ENCODE measurements at places on chromosomes 2 and 18.

DNA sequence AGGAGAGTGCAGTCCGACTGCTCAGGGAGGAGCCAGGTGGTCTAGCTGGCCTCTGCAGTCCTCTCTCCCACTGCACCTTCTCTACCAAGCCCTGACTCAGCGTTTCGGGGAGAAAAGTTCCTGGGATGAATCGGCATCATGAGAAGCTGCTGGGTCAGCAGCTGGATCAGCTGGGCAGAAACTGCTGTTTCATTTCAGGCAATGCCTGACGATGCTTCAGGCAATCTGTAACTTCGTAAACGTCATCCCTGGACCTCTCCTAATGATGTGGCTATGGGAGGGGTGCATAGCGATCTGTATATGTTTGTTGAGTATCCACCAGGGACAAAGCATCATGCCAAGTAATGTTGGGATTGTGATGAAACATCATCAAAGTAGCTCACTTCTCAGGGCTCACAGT is 20.7 kb downstream of the LIPG start:
- DNase-seq: no peak

- DNase-seq: peak; percentile 30
Measured at GRCh38 chr2:174020926-174021662, 55.9 kb upstream of the SP3 start.

DNA sequence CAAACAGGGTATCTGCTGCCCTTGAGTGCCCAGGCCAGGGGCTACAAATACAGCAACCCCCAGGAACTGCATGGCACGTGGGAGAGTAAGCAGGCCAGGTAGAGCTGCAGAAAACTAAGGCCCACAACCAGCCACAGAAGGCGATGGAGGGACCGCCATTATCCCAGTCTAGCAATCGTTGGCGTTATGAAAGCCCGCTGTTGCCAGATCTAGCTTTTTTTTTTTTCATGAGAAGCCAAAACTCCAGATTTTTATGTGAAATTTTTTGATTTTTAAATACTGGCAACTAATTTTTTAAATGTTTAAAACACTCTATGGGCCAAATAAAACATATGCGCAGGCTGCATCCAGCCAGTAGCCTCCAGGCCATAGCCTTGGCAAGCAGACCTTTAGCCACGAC is 59.8 kb downstream of the DNMT3A start:
- DNase-seq: no peak

DNA sequence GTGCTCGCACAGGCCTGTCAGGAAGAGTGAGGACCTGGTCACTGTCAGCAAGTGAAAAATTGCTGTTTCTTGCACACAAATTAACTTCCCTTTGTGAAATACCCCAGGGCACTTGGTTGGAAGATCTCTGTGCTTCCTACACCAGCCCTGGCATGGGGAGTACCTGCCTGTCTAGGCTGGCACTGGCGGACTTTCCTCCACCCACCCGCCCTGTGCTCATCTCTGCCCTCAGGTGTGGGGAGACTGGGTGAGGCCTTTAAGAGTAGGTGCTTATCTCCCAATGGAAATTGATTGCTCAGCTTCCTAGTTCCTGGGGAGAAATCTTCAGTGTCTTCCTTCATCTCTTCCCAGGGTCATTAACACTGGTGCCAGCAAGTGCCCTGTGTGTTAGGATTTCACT is 42.1 kb downstream of the IMPA2 start:
- no peak for DNase-seq

- DNase-seq: no peak
Measured at GRCh38 chr2:11866358-11867335, 120.2 kb downstream of the LPIN1 start.

GRCh38 chr2:10784719-10785118 is 27.9 kb downstream of the PDIA6 start:
- DNase-seq: no peak

DNA sequence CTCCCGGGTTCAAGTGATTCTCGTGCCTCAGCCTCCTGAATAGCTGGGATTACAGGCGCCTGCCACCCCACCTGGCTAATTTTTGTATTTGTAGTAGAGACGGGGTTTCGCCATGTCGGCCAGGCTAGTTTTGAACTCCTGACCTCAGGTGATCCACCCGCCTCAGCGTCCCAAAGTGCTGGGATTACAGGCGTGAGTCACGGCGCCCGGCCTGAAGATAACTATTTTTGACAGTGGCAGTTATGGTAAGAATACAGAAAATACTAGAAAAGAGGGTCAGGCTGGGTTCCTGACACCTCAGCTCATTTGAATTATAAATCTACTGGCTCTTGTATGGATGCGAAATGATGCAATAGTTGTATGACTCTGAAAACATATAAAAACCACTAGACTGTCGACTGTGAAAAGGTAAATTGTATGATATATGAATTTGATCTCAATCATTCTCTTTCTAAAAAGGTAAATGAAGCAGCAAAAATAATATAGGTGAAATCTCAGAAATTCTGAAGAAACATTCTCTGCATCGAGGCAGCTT is 11.1 kb upstream of the DGKD start:
- no peak for DNase-seq

DNA sequence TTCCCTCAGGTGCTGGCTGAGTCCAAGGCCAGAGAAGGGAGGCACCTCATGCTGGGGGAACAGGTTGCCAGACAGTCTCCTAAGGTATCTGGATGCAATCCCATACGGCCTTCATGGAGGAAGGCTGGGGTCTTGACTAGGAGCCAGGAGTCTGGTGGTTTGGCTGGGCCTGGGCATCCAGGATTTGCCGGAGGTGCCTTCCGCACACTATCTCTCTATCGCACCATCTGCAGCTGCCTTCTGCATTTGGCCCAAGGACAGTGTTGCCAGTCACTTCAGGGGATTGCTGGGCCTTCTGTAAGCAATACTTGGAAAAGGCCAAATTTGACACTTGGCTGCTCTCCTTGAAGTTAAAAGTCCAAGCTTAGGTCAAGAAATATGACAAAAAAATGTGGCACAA is 327.2 kb downstream of the EN1 start:
- no peak for DNase-seq

- no peak for DNase-seq
Measured at GRCh38 chr2:52976143-52976949, 791.3 kb upstream of the CHAC2 start.

DNA sequence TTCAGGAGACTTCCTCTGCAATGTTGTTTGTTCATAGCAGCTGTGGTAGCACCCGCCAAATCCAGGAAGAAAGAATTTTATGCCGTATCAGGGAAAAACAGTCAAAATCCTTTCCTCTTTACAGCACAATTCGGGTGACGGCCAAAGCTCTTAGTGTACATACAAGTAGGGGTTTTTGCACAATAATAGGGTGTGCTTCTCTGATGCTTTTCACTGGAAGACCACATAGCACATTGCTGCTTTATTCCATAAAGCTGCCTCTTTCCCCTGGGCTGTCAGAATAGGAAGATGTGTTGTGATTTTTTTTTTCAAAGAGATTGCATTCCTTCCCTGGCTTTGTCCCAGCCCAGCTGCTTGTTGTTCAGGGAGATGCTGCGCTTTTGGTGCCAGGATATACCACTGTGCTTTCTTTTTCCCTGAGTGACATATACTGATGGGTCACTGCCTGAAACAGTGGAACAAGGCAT is 27.2 kb upstream of the LANCL1 start:
- DNase-seq: no peak

DNA sequence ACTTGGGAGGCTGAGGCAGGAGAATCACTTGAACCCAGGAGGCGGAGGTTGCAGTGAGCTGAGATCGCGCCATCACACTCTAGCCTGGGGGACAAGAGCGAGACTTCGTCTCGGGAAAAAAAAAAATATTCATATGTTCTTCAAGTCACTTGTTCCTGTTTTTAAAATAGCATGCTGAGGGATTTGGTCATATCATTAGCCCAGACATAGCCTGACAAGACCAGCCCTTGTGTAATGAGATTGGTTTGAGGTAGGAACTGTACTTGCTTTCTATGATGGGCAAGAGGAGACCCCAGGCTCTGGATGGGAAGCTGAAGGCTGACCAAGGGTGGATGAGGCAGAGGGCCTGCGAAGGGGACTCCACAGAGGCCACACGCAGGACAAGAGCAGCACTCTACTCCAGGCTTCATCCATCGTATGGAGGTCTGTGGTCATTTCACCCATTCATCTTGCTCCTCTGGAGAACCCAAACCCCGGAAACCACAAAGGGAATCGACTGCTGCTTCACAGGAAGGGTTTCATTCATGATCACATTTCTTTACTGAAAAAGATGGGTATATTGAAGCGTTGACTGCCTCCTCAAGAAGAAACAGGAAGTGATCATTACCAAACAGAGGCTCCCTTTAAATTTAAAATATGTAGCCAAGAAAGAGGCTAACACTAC is 87.1 kb upstream of the ZNF397 start:
- DNase-seq: no peak

GRCh38 chr2:124920448-124920847 is 895.4 kb downstream of the CNTNAP5 start:
- DNase-seq: no peak

- no peak for DNase-seq
Measured at GRCh38 chr2:85666435-85667316, 1.3 kb downstream of the SFTPB start.

- no peak for DNase-seq
Measured at GRCh38 chr2:150413366-150413765, 74.1 kb downstream of the RND3 start.

DNA sequence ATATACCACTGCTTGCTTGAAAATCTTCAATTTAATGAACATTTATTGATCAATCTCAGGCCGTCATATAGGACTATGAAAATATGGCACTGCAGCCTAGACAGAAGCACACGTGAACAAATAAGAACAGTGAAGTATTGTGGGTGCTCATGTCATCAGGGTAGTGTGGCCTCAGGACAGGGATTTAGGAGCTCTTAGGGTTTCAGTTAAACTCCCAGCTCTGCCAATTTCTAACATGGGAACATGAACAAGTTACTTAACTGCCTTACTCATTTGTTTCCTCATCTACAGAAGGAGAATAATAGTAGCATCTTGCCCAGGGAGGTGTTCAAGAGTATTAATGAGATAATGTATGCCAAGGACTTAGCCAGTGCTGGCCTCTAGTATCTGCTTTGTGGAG is 146.0 kb upstream of the MAP3K20 start:
- DNase-seq: no peak

DNA sequence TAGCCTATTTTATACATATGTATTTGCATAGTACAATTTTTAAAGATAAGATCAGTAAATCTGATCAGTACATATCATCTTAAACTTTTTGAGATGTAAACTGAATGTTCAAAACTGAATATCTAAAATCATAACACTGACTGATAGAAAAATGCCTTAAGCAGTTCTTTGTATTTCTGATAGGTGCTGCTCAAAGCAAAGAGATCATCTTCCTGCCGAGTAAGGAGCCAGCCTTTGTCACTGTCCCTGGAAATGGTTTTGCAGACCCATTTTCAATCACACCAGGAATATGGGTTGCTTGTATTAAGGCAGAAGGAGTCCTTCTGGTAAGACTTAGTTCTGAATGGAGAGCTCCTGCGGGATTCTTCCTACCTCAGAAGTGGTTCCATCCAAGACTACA is 135.0 kb downstream of the LAMA3 start:
- peak; percentile 34 for DNase-seq

DNA sequence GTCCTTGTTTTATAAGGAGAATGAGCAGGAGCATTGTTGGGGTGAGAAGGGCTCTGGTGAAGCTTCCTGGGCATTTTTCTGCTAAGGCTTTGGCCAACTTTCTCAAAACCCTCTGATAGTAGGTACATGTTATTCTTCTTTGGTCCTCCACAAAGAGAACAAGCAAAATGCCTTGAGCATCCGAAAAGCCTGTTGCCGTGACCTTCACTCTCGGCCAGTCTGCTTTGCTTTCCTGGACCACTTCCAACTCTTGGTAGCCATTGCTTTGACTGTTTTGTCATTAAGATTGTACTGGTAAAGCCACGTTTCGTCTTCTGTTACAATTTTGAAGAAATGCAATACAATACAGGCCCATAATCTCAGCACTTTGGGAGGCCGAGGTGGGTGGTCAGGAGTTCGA is 27.4 kb upstream of the ALLC start:
- no peak for DNase-seq

DNA sequence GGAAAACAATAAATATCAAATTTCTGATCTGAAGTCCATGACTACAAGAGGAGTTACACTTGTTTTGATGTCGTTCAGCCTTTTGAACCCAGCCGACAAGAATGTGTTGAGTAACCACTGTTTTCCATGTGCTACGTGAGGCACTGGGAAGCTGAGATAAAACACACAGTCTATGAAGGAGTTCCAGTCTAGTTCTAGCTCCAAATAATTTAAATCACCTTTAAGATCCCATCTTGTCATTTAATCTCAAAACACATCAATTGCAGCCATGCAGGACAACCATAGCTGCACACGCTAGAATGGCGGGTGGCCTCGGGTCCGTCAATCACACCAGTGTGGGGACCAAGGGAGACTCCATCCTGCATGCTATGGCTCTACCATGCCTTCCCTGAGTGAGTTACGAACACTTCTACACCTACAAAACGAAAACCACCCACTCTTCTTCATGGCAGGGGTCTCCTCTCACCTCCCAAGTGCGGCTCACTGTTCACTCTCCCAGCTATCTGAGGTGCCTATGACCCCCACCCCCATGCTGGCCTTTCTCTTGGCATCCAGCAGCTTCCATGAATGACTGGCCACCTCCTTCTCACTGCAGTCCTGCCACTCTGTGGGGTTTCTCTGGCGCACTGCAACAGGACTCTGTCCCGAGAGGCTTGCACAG is 3.8 kb downstream of the FHL2 start:
- no peak for DNase-seq

GRCh38 chr2:105910497-105911238 is 166.0 kb downstream of the NCK2 start:
- DNase-seq: no peak

GRCh38 chr2:110101280-110101844 is 14.3 kb downstream of the MALL start:
- DNase-seq: no peak

GRCh38 chr18:10518595-10519255 is 7.1 kb upstream of the NAPG start:
- peak; percentile 56 for DNase-seq

DNA sequence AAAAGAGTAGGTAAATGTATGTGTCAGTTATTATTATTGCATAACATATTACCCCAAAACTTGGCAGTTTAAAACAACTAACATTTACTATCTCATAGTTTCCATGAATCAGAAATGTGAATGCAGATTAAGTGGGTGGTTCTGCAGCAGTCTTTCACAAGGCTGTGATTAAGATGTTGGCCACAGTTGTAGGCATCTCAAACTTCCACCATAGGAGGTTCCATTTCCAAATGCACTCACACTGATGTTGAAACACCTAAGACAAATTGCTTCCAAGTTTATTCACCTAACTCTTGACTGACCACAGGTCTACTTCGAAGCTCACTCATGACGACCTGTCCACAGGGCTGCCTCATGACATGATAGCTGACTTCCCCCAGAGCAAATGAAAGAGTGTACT is 360.8 kb downstream of the GRB14 start:
- no peak for DNase-seq

DNA sequence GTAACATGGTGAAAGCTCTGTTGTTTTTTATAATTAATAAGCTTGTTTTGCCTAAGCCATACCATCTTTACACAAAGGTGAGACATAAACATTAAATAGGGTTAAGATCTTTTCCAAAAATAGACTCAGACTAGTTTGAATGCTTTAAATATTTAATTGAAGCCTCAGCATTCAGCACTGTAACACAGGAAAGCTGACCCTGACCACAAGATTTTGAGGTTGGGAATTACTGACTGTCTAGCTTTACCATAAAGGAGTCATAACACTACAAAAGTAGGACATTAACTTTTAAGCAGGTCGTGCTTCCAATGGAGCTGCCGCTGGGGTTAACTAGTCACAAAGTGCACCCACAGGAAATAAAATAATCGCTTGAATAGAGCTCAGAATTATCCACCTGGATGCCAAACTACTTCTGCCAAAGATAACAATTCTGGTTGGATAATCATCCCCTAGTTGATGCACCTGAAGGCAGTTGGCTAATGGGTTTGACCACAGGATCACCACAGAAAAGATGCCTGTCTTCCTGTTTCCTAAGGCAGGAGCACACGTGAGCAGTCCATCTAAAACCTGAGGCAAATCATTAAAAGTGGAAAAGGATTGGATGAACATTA is 106.2 kb downstream of the COBLL1 start:
- no peak for DNase-seq

Measured in hematopoietic multipotent progenitor cell (in vitro differentiated cells).